ENCODE measurements at places on chromosomes 2 and 18. TPM values are rescaled to one million over a fixed set of nuclear protein-coding genes. Genes with fewer than 3 reads are reported as not detected.
A peak's percentile ranks its signal among the peaks of the same experiment; 100 is the strongest.

Gene LYG1
- polyA plus RNA-seq, result 0.92 TPM

Gene CROCC2
- polyA plus RNA-seq, result not detected

DNA sequence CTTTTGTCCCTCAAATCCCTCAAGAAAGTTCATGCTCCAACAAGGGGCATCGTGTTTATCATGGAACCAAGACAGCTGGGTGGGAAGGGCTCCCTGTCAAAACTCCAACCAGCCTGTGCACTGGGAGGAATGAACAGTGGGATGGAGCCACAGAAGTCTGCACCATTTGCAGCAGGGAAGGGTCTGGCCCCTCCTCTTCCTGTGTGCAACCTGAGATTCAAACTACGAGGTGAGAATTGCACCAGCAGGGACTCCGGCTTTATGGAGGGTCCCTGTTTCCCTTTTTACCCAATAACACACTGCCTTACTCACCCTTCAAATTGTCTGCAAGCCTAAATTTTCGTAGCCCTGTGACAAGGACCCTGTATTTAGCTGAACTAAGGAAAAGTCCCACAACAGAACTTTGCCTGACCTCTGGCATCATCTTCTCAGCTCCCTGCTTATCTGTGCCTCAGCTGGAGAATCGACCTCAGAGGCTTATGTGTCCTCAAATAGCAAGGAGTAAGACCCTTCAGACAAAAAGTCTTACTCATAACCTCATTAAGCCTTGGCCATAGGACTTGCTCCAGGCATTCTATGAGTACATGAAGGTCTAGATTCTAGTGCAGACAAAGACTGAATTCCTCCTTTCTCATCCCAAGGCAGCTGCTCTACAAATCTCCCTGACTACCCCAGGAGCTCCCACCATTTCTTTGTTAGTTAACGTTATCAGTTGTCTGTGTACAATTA lies 178.3 kb upstream of the SERPINE2 start:
- no peak overlapping the region for H3K4me3 ChIP-seq
- H3K36me3 ChIP-seq, result no peaks in the 10 kb centered on the region
- no peaks in the 10 kb centered on the region for H3K27me3 ChIP-seq
- peaks cover 9% of the 10 kb centered on the region for H3K4me1 ChIP-seq

GRCh38 chr2:152620208-152620607 lies 97.1 kb downstream of the PRPF40A start:
- no peak overlapping the region for H3K27ac ChIP-seq
- no peak overlapping the region for H3K4me3 ChIP-seq
- no peaks in the 10 kb centered on the region for H3K27me3 ChIP-seq
- peaks cover 15% of the 10 kb centered on the region for H3K36me3 ChIP-seq

DNA sequence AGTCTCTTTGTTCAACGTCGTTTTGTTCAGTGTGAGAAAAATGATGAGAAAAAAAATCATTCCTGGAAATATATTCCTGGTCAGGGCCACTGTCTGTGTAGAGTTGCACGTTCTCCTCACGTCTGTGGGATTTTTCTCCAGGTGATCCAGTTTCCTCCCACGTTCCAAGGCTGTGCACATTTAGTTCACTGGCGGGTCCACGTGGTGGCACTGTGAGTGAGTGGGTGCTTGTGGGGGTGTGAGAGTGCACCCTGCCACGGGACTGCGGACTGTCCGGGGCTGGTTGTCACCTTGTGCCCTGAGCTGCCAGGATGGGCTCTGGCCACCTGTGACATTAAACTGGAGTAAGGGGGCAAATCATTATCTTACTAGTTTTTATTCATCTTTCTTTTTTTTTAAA lies 30.3 kb upstream of the ACYP2 start:
- H3K36me3 ChIP-seq, result no peaks in the 10 kb centered on the region
- H3K4me1 ChIP-seq, result peaks cover 3% of the 10 kb centered on the region
- no peak overlapping the region for H3K4me3 ChIP-seq
- H3K27me3 ChIP-seq, result no peaks in the 10 kb centered on the region

DNA sequence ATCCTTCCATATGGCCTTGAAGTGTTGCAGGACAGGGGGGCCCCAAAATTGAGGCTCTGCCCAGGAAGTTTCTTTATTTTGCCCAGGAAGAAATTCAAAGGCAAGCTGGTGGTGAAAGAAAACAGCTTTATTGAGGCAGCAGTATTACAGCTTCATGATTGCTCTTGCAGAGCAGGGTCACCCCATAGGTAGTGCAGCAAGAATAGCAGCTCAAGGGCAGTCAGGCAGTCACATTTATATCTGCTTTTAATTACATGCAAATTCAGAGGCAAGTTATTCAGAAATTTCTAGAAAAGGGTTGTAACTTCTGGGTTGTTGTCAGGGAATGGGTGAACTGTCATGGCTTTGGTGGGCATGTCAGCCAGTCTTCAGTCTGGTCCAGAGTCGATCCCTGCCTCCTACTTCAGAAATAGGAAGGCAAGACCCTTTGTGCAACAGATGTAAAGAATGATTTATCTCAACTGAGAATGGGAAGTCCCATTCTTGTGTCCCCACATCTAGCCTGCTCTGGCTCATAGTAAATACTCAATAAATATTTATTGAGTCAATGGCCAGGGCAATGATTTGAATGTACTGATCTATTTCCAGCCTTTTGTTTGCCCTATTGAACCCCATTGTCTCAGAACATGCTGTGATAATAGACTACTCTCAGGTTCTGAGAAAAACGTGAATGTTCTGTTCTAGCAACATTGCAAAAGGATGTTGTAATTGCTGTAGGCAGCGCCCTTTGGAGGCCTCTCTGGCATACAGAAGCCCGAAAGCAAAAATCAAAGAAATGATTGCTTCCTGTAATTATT lies 129.8 kb downstream of the MYO3B start:
- H3K36me3 ChIP-seq, result no peaks in the 10 kb centered on the region
- H3K27ac ChIP-seq, result no peak overlapping the region
- no peak for DNase-seq
- no peaks in the 10 kb centered on the region for H3K27me3 ChIP-seq
- no peak overlapping the region for H3K4me3 ChIP-seq
- H3K4me1 ChIP-seq, result no peaks in the 10 kb centered on the region

- H3K4me3 ChIP-seq, result no peak overlapping the region
- H3K27me3 ChIP-seq, result no peaks in the 10 kb centered on the region
- peaks cover 34% of the 10 kb centered on the region for H3K4me1 ChIP-seq
- peak overlapping the region; percentile 82 for H3K27ac ChIP-seq
Observed at GRCh38 chr2:109166811-109167210, 37.8 kb downstream of the SH3RF3 start.

DNA sequence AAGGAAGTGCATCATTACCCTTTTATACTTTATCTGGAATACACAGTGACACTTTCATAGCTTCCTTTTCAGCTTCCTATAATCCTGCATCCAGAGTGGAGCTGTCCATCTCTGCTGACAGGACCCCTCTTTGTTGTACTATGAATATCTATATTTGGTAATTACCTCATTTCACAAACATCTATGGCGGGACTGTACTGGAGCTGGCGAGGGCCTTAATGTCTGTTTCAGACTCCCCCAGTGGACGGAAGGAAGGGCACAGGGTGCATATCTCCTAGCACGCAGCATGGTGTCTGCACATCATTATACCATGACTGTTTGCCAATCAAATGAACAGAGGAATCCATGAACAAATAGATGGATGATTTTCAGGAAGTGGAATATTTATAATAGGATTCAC lies 142.3 kb downstream of the SOX11 start:
- DNase-seq, result no peak
- H3K4me1 ChIP-seq, result no peaks in the 10 kb centered on the region
- no peak overlapping the region for H3K4me3 ChIP-seq
- H3K36me3 ChIP-seq, result no peaks in the 10 kb centered on the region
- H3K27ac ChIP-seq, result no peak overlapping the region
- no peaks in the 10 kb centered on the region for H3K27me3 ChIP-seq

- H3K4me3 ChIP-seq, result no peak overlapping the region
- H3K27me3 ChIP-seq, result peaks cover 4% of the 10 kb centered on the region
- no peaks in the 10 kb centered on the region for H3K36me3 ChIP-seq
- H3K4me1 ChIP-seq, result no peaks in the 10 kb centered on the region
Observed at GRCh38 chr2:80122675-80123074, 181.9 kb downstream of the LRRTM1 start.

GRCh38 chr2:37125416-37125815 lies 31.4 kb downstream of the EIF2AK2 start:
- DNase-seq, result no peak
- H3K27me3 ChIP-seq, result no peaks in the 10 kb centered on the region
- no peak overlapping the region for H3K4me3 ChIP-seq
- H3K36me3 ChIP-seq, result peaks cover 33% of the 10 kb centered on the region
- H3K4me1 ChIP-seq, result no peaks in the 10 kb centered on the region

DNA sequence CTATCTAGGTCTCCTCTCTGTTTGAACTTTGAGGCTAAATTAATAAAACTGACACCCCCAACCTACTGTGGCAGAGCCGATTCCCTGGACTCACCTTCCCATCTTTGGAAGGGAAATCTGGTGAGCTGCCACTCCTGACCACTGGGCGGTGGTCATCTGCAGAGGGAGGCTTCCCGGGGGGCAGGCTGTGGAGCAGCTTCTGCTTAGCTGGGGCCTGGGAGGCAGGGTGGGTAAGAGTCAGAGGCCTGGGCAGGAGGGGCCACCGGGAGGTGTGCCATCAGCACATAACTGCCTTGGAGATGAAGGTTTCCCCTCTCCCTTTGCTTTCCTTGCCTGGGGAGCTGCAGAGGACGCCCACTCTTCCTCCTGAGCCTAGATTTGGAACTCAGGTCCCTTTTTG lies 2.3 kb upstream of the NPPC start:
- no peak for DNase-seq
- no peaks in the 10 kb centered on the region for H3K36me3 ChIP-seq
- peaks cover 85% of the 10 kb centered on the region for H3K27me3 ChIP-seq
- peaks cover 5% of the 10 kb centered on the region for H3K4me1 ChIP-seq
- no peak overlapping the region for H3K27ac ChIP-seq
- no peak overlapping the region for H3K4me3 ChIP-seq

DNA sequence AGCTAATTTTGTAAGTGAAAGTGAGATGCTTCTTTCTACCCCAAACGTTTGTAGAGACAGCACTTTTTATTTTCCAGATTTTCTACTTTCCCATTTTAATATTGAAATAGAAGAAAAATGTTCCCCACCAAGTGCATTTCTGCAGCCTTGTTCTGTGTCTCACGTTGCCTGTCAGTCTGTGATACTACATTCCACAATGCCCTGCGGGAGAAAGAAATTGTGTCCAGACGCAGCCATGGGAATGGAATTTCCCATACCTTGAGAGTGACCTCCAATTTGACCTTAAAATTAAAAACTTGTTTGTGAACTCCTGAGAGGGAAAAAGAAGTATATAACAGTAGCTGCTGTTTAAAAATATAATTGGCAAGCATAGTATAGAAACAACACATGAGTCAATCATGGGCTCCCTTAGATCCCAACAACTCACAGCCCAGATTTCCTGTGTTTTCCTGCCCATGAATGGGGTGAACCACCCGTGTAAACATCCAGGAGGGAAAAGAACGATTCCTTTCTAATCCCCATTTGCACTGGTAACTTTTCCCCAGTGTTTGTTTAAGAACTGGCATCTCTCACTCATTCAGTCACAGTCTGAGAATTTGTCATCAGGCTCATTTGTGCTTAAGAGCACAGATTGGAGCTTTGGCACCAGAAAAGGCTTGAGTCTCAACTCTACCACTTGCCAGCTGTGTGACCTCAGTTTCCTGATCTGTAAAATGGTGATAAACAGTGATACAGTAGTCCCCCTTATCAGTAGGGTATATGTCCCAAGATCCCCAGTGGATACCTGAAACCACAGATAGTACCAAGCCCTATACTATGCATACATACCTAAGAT lies 166.1 kb upstream of the ZNF521 start:
- H3K27me3 ChIP-seq, result peaks cover 1% of the 10 kb centered on the region
- no peak overlapping the region for H3K4me3 ChIP-seq

DNA sequence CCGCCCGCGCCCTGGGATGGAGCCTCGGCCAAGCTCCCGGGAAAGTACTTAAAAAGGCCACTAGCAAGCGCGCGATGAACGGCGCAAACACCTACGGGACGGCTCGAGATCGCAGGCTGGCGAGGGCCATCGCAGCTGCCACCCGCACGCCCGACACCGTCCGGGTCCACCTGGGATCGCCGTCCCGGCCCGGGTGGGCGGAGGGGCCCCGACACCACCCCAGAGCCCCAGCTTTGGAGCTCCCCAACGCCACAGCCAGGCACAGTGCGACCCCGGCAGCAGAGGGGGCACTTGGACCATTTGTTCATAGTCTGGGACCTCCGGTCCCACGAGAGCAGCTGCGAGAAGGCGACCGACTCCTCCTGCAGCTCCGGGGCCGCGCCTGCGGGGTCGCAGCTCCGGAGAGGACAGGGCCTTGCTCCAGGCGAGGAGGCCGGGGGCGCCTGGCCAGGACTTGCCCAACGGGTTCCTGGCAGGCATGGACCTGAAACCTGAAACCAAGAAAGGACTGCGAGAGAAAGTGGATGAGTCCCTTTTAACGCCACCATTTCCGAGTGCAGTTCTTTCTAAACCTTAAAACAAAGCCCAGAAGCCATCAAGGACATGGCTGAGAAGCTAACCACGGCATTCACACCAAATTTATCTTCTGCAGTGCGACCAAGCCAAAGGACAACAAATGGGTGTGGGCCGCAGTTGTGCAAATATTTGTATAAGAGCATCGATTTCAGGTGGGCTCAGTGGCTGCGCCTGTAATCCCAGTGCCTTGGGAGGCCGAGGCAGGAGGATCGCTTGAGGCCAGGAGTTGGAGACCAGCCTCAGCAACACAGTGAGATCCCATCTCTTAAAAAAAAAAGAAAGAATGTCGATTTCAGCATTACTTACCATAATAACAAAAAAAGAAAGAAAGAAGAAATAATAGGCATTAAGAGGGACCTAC lies 54.0 kb upstream of the IMP4 start:
- H3K27me3 ChIP-seq, result no peaks in the 10 kb centered on the region
- no peak overlapping the region for H3K4me3 ChIP-seq
- no peak overlapping the region for H3K27ac ChIP-seq

DNA sequence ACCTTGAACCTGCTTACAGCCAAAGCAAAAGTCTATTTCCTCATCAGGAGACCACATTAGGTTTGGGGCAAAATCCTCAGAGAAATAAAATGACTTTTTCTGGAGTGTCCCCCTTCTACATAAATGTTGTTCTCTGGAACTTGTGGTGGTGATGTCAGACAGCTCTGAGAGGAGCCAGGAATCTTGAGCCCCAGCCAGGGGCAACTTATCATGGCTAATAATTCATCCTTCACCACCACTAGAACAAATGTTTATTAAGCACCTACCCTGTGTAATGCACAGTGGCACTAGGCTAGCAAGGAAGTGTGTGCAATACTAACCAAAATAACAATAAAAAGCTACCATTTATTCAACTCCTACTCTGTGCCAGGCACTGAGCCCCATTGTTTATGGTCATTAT lies 9.0 kb upstream of the BMP10 start:
- no peaks in the 10 kb centered on the region for H3K36me3 ChIP-seq
- H3K4me3 ChIP-seq, result no peak overlapping the region

Measured in IMR-90 (cell line).